ENCODE measurements at places on chromosomes 5 and 9.

DNA sequence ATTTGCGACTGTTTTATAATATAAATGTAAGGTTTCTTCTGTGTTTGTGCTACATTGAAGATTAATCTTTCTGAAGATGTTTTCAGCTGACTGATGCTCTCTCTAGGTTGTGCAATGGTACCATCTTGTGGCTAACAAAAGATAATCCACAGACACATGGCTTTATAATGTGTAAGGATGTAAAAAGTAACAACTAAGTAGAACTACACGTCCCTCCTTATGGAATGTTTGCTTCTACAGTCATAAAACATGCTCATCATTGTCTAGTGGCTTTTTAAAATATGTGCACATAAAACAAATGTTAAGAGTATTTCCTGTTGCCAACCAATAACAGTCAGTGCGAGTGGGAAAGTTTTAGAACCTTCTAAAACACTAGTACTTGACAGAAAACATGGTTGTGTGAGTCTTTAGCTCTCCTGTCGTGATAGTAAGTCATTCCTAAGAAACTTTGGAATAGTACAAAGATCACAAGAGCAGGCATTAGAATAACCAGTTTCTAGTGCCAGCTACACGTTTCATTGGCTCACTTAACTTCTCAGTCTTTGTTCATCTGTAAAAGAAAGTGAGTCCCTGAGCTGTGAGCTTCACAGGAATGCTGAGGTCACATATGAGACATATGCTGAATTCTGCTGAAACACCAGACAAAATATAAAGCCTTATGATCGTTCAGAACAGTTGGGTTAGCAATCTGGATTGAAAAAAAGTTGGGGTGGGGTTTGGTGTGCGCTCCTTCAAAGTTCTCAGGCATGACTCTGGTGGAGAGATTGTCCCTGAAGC, 75.7 kb upstream of the GLIS3 start:
- H3K4me1 ChIP-seq, result no peaks in the 10 kb centered on the region
- DNase-seq, result peak; percentile 25
- H3K4me3 ChIP-seq, result no peak overlapping the region
- no peaks in the 10 kb centered on the region for H3K36me3 ChIP-seq

DNA sequence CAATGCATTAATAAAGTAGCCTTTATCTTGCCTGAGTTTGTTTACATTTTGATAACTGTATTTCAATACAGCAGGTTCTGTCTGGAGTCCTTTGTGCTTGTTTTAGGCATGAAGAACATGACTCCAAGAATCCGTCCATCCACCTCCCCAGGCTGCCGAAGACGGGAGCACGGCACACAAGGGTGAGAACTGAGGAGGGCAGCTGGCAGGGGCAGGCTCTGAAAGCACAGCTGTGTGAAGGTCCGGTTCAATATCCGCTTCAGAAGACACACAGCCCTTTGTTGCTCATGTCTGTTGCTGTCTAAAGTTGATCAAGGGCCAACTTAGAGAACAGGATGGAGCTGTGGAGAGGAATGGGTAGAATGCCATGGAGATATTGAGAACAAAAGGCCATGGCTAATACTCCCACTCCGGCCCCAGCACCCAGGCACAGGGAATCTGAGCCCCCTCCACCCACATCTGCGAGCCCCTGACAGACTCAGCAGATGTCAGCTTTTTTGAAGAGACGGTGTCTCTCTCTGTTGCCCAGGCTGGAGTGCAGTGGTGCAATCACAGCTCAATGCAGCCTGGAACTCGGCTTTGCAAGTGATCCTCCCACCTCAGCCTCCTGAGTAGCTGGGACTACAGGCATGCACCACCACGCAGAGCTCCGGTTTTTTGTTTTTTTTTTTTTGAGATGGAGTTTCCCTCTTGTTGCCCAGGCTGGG, 58.5 kb upstream of the GNE start:
- H3K4me3 ChIP-seq, result no peak overlapping the region
- no peaks in the 10 kb centered on the region for H3K4me1 ChIP-seq
- H3K27ac ChIP-seq, result no peak overlapping the region
- no peaks in the 10 kb centered on the region for H3K36me3 ChIP-seq
- no peak for DNase-seq

GRCh38 chr5:96633820-96634219, 28.4 kb upstream of the CAST start:
- no peak overlapping the region for H3K27ac ChIP-seq
- H3K36me3 ChIP-seq, result no peaks in the 10 kb centered on the region
- no peak for DNase-seq
- H3K4me1 ChIP-seq, result no peaks in the 10 kb centered on the region
- no peaks in the 10 kb centered on the region for H3K27me3 ChIP-seq

DNA sequence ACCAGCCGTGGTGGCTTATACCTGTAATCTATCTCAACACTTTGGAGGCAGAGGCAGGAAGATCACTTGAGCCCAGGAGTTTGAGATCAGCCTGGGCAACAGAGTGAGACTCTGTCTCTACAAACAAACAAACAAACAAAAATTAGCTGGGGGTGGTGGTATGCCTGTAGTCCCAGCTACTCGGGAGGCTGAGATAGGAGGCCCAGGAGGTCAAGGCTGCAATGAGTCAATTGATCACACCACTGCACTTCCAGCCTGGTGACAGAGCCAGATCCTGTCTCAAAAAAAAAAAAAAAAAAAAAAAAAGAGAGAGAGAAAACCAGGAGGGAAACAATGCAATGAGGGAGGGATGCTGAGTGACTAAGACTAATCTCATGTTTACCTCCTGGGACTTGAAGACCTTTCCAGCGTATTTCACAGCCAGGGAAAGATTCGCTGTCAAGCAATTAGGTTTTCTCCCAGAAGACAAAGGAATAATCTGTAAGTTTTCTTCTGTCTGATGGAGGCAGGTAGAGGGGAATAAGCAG, 51.1 kb upstream of the MIER3 start:
- DNase-seq, result no peak
- H3K36me3 ChIP-seq, result no peaks in the 10 kb centered on the region
- no peak overlapping the region for H3K27ac ChIP-seq
- H3K27me3 ChIP-seq, result peaks cover 6% of the 10 kb centered on the region
- no peak overlapping the region for H3K4me3 ChIP-seq

- H3K4me3 ChIP-seq, result no peak overlapping the region
- H3K27me3 ChIP-seq, result no peaks in the 10 kb centered on the region
- H3K27ac ChIP-seq, result no peak overlapping the region
- DNase-seq, result no peak
- H3K4me1 ChIP-seq, result peaks cover 53% of the 10 kb centered on the region
- no peaks in the 10 kb centered on the region for H3K36me3 ChIP-seq
These were observed 3.0 kb downstream of the ECSCR start for GRCh38 chr5:139459451-139459934.

- no peaks in the 10 kb centered on the region for H3K36me3 ChIP-seq
- H3K4me1 ChIP-seq, result peaks cover 37% of the 10 kb centered on the region
- no peak overlapping the region for H3K4me3 ChIP-seq
- H3K27ac ChIP-seq, result peak overlapping the region; percentile 73
- no peak for DNase-seq
- H3K27me3 ChIP-seq, result no peaks in the 10 kb centered on the region
These were observed 4.4 kb upstream of the IL3 start for GRCh38 chr5:132055808-132056609.

- no peaks in the 10 kb centered on the region for H3K4me1 ChIP-seq
- H3K27me3 ChIP-seq, result peaks cover 6% of the 10 kb centered on the region
- DNase-seq, result no peak
- no peak overlapping the region for H3K27ac ChIP-seq
These were observed 13.1 kb upstream of the TENT4A start for GRCh38 chr5:6700074-6700684.

- no peak overlapping the region for H3K27ac ChIP-seq
- no peaks in the 10 kb centered on the region for H3K27me3 ChIP-seq
- no peak for DNase-seq
These were observed 58.5 kb downstream of the DCP2 start for GRCh38 chr5:113035096-113035495.

DNA sequence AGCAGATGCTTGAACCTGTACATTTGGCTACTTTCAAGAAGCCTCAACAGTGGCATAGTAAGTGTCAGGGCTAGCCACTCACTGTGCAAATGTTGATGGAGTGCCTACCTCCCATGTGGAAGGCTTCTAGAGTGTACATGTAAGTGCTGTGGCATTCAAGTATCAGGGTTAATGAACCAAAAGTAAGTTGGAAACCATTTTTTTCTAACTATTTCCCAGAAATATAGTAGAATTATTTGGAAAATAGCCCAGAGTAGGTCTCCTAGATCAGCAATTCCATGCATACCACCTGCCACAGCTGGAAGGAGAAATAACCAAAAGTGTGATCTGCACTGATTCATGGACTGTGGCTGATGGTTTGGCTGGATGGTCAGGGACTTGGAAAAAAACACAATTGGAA, 53.3 kb downstream of the FOXD1 start:
- H3K36me3 ChIP-seq, result no peaks in the 10 kb centered on the region
- no peak for DNase-seq
- H3K27ac ChIP-seq, result no peak overlapping the region
- H3K4me3 ChIP-seq, result no peak overlapping the region

GRCh38 chr5:135662683-135663082, 83.9 kb upstream of the CXCL14 start:
- no peak for DNase-seq
- no peaks in the 10 kb centered on the region for H3K36me3 ChIP-seq
- H3K27ac ChIP-seq, result no peak overlapping the region
- no peaks in the 10 kb centered on the region for H3K4me1 ChIP-seq

- peaks cover 29% of the 10 kb centered on the region for H3K27me3 ChIP-seq
- no peak overlapping the region for H3K4me3 ChIP-seq
- H3K4me1 ChIP-seq, result no peaks in the 10 kb centered on the region
- no peak for DNase-seq
- no peak overlapping the region for H3K27ac ChIP-seq
These were observed 5.4 kb upstream of the FOXB2 start for GRCh38 chr9:77013932-77014596.

GRCh38 chr9:16132513-16132912, 579.7 kb downstream of the CCDC171 start:
- no peaks in the 10 kb centered on the region for H3K36me3 ChIP-seq
- H3K27ac ChIP-seq, result no peak overlapping the region
- H3K27me3 ChIP-seq, result no peaks in the 10 kb centered on the region

- no peak overlapping the region for H3K27ac ChIP-seq
- no peak for DNase-seq
- no peak overlapping the region for H3K4me3 ChIP-seq
- H3K36me3 ChIP-seq, result no peaks in the 10 kb centered on the region
- H3K4me1 ChIP-seq, result peaks cover 18% of the 10 kb centered on the region
- H3K27me3 ChIP-seq, result peaks cover 5% of the 10 kb centered on the region
These were observed 26.7 kb downstream of the SLC6A18 start for GRCh38 chr5:1251678-1252580.

DNA sequence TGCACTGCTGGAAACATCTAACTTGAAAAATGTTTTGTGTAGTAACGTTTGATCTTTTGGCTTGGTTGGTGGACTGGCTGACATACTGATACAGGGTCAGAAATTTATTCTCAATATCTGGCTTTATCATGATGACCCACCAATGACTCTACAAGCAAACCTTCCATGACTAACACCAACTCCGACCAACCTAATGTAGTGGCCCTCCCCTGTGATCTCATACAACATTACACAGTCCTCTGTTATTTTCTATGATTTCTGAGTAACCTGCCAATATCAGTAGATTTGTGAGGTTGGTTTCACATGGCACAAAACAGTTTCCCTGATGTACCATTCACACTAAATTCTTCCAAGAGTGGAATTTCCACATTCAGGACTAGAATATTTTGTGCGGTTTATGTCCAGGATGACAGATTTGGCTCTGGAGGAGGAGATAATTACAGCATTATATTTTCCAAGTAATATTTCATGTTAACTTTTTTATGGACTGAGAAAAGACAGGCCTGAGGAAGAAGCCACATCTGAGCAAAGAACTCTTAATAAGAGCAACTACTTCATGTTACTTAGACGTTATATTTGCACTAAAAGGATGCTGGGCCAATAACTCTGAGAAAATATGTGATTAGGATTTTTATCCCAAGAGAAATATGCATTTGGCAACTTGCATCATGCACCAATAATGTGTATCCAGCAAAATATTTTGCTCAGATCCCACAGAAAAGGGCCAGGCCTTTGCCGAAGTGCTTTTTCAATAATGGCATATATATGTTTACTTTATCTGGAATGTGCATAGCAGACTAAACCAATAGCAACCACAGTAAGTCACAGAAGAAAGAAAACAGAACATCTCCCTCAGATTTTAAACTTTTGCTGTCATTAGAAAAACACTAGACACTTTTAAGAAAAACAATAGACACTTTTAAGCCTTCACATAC, 273.4 kb downstream of the KCNN2 start:
- no peaks in the 10 kb centered on the region for H3K4me1 ChIP-seq
- H3K27me3 ChIP-seq, result no peaks in the 10 kb centered on the region
- no peak for DNase-seq
- no peaks in the 10 kb centered on the region for H3K36me3 ChIP-seq
- H3K4me3 ChIP-seq, result no peak overlapping the region

DNA sequence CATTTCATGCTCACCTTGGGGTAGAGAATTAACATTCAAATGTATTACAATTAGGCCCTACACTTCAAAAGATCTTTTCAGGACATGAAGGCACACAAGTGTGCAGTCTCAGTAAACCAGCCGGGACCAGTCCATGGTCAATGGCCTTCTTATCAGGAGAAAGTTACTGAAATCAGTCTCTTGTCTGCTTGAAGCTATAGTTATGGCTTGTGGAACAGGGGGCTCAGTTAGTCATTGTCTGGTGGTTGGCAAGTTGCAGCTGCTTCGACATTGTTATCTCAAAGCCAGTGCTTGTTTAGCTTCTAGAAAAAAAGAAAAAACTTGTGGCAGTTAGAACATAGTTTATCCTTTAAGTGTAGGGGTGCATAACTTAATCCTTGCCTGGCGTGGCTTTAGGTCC, 213.1 kb upstream of the ACO1 start:
- no peaks in the 10 kb centered on the region for H3K36me3 ChIP-seq
- no peak for DNase-seq
- no peak overlapping the region for H3K27ac ChIP-seq
- H3K4me1 ChIP-seq, result no peaks in the 10 kb centered on the region
- no peak overlapping the region for H3K4me3 ChIP-seq
- no peaks in the 10 kb centered on the region for H3K27me3 ChIP-seq

- no peak overlapping the region for H3K27ac ChIP-seq
- DNase-seq, result no peak
- H3K4me1 ChIP-seq, result no peaks in the 10 kb centered on the region
- H3K36me3 ChIP-seq, result no peaks in the 10 kb centered on the region
- no peak overlapping the region for H3K4me3 ChIP-seq
- no peaks in the 10 kb centered on the region for H3K27me3 ChIP-seq
These were observed 281.6 kb downstream of the NTRK2 start for GRCh38 chr9:84950879-84951811.

GRCh38 chr9:69313175-69313574, 11.8 kb upstream of the ENTREP1 start:
- no peak overlapping the region for H3K27ac ChIP-seq
- H3K4me3 ChIP-seq, result no peak overlapping the region
- DNase-seq, result no peak
- H3K27me3 ChIP-seq, result no peaks in the 10 kb centered on the region
- no peaks in the 10 kb centered on the region for H3K36me3 ChIP-seq

- no peaks in the 10 kb centered on the region for H3K4me1 ChIP-seq
- no peaks in the 10 kb centered on the region for H3K36me3 ChIP-seq
- H3K4me3 ChIP-seq, result no peak overlapping the region
- no peaks in the 10 kb centered on the region for H3K27me3 ChIP-seq
- H3K27ac ChIP-seq, result no peak overlapping the region
These were observed 145.4 kb downstream of the CMYA5 start for GRCh38 chr5:79834754-79835714.

GRCh38 chr5:144009116-144009515, 161.3 kb downstream of the YIPF5 start:
- no peaks in the 10 kb centered on the region for H3K36me3 ChIP-seq
- no peak overlapping the region for H3K4me3 ChIP-seq
- H3K27me3 ChIP-seq, result no peaks in the 10 kb centered on the region
- H3K27ac ChIP-seq, result no peak overlapping the region
- no peak for DNase-seq
- H3K4me1 ChIP-seq, result no peaks in the 10 kb centered on the region
